ENCODE measurements at places on chromosomes 6 and 20.
A peak's percentile ranks its signal among the peaks of the same experiment; 100 is the strongest.

DNA sequence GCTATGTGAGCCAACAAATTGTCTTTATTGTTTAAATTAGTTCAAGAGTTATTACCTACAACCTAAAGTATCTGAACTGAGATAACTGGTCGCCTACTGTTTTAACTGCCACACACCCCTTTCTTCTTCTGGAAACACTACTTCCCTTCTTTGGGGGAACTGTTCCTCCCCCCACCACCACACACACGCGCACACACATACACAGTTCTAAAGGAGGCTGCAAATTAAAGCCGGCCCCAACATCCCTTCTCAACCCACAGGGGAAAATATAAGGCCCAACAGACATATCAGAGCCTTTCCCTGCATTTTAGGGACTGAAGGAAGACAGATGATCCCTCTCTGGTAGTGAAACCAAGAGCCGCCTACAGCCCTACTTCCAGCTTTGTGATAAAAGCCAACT lies 348.0 kb upstream of the JARID2 start:
- DNase-seq: no peak

- DNase-seq: no peak
Observed at GRCh38 chr20:2899243-2899642, 26.0 kb downstream of the PTPRA start.

DNA sequence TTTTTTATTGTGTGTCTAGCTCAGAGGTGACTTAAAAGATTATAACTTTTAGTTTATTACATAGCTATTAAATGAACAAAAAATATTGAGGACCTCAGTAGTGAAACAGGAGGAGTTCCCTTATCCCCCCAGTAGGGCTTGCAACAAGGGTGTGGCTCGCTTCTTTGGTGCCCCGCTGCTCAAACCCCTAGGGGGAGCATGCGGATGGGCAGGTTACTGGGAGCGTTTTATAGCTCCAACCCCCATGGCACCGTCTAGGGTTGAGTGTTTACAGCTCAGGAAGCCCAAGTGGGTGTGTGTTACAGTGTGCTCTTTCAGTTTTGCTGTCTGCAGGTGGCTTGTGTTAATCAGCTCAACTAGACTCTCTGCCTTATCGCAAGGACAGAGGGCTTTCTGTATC lies 1513.7 kb downstream of the GRIK2 start:
- DNase-seq: no peak

GRCh38 chr6:11482616-11483015 lies 54.9 kb upstream of the TMEM170B start:
- DNase-seq: no peak

GRCh38 chr20:43820731-43821330 lies 93.8 kb upstream of the TOX2 start:
- DNase-seq: no peak

- no peak for DNase-seq
Observed at GRCh38 chr20:64161356-64162238, 2.7 kb upstream of the MYT1 start.

- DNase-seq: no peak
Observed at GRCh38 chr6:149060985-149061760, 256.3 kb upstream of the TAB2 start.

DNA sequence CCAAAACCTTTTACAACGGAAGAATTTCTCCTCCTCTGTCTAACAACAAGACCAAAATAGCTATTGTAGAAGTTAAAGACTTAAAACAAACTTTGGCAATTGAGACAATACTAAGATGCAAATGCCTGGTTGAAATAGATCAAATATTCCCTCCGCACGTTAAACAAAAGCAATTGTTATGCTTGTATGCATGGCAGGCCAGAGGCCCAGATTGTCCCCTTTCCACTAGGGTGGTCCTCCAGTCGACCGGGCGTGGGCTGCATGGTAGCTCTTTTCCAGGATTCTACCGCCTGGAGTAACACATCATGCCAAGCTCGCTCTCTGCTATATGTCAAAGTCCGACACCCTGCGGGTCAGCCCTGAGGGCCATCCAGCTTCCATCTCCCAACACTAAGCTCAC lies 234.7 kb downstream of the RNGTT start:
- DNase-seq: no peak

DNA sequence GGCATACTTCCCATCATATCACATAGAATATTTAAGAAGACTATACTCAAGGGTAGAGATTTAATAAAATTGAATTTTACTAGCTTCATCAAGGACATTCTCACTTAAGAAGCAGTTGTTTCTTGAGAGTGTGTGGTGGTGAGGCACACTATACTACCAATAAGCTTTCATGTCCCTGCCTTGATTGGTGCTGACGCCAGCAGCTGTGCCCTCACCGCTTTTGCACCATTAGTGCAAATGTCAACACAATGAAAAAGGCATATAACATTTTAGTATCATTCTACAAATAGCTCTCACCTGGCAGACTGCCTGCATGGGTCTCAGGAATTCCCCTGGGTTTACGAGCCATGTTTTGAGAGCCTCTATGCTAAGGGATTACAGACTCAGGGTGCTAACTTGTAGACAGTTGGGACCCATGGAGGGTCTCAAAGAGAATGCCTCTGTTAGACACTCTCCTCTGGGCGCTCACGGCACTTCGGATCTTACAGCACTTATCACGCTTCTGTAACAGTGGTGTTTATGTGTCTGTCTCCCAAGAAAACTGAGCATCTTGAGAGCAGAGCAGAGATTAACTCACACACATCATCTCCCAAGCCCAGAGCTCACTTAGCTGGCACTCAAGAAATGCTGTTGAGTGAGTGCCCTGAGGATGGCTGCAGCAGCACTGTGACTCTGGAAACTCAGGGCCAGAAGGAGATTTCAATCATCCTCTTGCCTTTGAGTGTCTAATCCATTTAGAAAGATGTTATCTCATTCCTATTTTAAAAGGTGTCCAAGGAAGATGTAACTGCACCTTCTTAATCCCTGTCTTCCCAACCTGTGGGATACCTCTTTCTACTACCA lies 143.3 kb upstream of the GPR6 start:
- DNase-seq: no peak

GRCh38 chr6:80302716-80303115 lies 196.2 kb downstream of the BCKDHB start:
- DNase-seq: no peak

DNA sequence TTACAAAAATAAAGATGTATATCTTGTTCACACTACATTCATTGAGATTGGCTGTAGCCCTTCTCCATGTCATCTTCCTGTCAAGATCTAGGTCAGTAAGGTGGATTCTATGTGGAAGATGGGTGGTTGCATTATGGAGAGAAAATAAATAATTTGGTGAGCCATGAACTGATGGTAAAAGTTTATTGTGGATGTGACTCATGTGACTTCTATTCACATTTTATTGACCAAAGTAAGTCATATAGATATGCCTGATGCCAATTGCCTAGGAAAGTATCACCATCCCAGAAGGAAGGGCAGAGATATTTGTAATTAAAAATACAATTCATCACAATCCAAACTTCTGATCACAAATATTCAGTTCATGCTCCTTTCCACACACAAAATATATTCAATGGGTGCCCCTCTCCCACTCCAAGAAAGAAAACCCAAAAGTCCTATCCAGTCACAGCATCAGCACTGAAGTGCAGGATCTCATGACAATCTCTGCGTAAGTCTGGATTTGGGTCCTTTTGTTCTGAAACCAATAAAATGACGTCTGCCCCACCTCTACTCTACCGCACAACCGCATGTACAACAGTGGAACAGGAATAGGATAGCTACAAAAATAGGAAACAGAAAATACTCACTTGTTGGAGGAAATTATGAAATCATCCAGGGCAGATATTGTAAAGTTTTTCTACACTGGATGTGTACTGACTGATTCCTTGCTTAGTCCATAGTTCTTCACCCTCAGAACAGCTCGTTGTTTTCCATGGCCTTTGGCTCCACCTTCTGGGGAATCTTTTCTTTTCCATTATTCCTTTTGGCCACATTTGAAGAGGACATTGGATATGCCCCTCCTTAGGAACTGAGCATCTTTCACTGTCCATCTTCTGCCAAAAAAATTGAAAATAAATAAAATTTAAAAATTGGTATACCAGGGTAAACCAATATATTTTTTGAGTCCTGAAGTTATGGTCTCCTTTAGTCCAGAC lies 16.1 kb upstream of the SLC17A3 start:
- no peak for DNase-seq

DNA sequence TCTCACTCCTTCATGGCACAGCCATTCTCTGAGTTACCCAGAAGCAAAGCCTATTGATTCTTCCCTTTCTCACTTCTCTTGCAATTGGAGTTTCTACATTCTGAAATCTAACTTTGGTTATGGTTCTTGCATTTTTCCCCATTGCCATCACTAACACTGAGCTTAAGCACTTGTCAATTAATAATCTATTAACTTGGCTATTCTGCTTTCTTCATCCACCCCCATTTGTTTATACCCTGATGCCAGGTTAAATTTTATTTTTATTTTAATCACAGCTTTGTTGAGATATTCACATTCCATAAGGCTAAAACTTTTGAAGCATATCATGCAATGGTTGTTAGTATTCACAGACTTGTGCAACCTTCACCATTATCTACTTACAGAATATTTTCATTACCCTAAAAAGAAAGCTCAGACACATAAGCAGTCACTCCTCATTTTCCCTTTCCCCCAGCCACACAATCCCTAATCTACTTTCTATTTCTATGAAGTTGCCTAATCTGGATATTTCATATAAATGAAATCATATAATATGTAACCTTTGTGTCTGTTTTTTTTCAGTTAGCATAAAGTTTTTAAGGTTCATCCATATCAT lies 222.3 kb downstream of the UBE3D start:
- no peak for DNase-seq

DNA sequence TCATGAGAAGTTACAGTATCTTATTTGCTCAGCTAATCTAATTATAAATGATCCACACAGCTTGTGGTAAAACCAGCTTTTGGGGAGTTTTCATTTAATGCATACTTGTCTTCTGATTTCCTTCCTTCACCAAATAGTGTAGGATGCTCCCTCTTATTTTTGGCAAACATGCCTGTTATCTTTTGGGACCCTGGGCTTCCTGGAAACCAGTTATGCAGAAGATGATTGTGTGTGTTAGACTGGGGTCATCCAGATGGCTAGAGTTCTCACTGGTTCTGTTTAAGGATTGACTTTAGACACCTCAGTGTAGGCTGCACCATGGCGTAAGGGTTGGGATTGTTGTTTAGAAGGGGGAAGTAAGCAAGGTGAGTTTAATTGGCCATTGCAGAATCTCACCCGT lies 61.3 kb downstream of the PTPN1 start:
- DNase-seq: no peak

DNA sequence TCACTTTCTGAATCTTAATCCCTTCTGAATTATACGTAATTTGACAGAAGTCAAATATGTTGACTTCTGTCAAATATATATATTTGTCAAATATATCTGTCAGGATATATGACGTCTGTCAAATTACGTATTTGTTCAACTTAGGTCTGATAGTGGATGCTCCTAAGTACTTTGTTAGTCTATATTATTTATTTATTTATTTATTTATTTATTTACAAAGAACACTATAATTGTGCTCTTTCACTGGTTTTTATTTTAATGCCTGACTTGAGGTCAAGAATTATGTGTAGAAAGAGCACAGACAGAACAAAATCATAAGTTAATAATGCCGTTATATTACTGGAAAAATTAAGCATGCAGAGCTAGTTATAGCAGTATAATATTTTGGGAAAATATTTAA lies 81.2 kb downstream of the UST start:
- no peak for DNase-seq

- DNase-seq: no peak
Observed at GRCh38 chr6:140535511-140535910, 1161.1 kb upstream of the CITED2 start.

GRCh38 chr20:15854911-15855310 lies 718.3 kb downstream of the KIF16B start:
- no peak for DNase-seq

- peak; percentile 42 for DNase-seq
Observed at GRCh38 chr20:39081255-39081654, 119.1 kb downstream of the DHX35 start.

GRCh38 chr6:2344319-2344905 lies 99.0 kb upstream of the GMDS start:
- no peak for DNase-seq

DNA sequence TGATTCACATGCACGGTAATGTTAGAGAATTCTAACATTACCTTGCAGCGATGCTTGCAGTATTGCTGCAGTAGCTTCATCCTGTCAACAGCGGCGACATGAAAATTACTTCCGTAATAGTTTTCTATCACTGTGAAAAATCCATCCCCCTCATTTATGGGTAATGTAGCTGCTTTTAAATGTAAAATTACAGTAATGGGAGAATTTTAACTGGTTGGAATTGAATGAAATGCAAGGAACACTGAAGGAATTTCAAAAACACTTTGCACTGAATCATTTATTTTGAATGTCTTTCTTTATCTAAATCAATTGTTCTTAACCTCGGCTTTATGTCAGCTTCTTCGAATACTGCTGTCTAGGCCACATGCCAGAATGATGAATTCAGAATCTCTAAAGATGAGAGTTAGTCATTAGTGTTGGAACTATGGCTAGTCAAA lies 102.4 kb upstream of the HIVEP1 start:
- no peak for DNase-seq

- no peak for DNase-seq
Observed at GRCh38 chr6:4008324-4009047, 70.5 kb downstream of the FAM217A start.

DNA sequence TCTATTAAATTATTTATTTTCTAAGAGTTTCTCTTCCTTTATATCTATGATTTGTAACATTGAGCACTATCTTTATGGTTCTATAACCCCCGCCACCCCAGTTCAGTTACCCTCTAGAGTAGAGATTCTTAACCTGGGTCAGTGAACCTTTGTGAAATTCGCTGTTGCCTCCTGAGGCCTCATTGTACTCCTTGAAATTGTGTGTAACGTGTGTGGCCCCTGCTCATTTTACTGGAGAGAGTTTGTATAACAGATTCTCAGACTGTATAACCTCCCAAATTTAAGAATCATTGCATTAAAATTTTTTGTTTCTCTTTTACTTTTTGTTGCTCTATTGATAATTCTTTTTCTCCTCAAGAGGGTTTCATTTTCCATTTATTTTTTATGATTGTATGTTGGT lies 65.3 kb downstream of the ADGRG6 start:
- DNase-seq: no peak

DNA sequence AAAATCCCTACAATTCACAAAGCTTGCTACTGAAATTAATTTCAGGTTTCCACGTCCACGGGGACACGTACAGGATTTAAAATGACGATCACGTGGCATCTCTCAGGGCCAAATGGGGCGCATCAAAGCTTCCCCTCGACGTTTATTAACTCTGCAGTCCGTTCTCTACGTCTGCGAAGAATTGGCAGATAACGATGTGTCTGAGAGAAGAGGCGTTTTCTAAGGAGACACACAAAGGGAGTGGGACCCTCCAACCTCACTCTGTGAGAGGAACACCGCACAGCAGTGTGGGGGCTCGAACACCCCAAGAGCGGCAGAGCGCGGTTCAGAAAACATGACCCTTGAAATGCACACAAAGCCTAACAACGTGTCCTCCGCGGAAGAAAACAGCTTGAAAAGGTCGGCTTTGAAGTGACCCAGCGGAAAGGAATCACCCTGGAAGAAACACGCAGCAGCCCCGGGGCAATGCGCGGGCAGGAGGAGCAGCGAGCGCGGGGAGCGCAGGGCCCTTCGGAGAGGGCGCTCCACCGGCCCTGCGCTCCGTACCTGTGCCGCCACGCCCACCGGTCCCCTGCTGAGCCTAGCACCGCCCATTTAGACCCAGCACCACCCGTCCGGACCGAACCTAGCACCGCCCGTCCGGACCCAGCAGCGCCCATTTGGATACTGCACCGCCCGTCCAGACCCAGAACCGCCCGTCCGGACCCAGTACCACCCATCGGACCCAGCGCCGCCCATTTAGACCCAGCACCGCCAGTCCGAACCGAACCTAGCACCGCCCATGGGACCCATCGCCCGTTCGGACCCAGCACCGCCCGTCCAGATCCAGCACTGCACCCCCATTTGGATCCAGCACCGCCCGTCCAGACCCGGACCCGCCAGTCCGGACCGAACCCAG lies 1.1 kb upstream of the AFDN start:
- no peak for DNase-seq

Measured in T1000 (cell line).